ENCODE measurements at places on chromosomes 16 and 17.

DNA sequence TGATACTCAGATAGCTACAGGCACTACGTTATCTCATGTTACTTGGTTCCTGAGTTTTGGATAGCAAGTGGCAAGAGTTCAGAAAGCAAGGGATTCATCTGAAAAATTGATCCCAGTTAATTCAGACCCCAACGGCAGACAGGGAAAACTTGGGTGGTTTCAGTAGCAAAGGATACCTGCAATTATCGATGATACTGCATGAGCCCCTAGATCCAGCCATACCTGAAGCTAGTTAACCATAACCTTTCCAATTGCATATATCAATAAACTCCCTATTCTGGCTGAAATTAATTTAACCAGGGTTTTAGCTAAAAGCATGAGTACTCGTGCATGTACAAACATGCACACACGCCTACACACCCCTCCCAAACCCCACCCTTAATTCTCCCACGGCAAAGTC is 4.3 kb downstream of the KNOP1 start:
- no peak for DNase-seq

DNA sequence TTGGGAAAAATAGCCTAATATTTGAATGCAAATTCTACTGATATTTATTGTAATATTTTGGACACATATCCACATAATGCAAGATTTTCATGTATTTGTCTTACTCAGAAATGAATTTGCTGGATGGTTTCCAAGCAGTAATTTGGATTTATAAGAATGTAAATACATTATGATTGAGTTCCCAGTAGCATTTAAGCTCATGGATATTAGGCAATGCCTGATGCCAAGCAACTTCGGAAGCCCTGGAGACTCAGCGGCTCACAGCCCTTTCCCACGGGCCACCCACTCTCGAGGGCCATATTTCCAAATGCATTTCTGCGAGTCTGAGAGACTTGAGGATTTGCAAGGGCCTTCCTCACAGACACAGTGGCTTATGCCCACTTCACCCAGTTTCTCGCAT is 62.1 kb upstream of the MYOCD start:
- DNase-seq, result no peak

- DNase-seq, result no peak
These were observed 7.3 kb downstream of the PMFBP1 start for GRCh38 chr16:72164691-72165090.

- DNase-seq, result no peak
These were observed 78.7 kb downstream of the CRISPLD2 start for GRCh38 chr16:84898447-84898846.

- no peak for DNase-seq
These were observed 29.3 kb downstream of the CRISPLD2 start for GRCh38 chr16:84848986-84849634.
